SK-MEL-5 (cell line): ENCODE measurements at places on chromosomes 1 and 21.

- DNase-seq: no peak
Measured at GRCh38 chr1:21633992-21634805, 35.0 kb downstream of the RAP1GAP start.

DNA sequence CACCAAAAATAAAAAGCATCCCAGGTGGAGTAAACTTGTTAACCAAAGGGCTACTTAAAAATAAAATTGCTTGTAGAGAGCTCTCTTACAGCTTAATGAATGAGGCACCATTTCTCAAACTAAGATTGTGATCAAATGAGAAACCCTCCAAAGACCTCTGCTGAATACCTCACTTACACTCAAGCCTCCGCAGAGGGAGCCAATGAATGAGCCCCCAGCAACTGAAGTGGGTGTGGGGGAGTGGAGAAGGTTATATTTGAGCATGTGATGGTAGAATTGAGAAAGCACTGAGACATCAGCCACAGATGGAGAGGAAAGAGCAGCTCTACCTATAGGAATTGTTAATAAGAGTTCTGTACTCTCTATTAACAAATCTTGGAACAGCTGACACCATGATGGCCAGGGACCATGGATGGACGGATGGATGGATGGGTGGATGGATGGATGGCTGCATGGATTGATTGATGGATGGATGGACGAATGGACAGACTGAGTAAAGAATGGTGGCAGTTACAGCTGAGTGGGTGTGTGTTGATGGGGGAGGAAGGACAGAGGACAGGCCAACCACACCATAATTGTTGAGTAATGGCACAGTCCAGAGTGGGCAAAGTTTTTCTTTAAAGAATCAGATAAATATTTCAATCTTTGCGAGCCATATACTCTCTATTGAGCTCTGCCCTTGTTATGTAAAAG is 20.3 kb upstream of the TIAM1 start:
- no peak for DNase-seq

DNA sequence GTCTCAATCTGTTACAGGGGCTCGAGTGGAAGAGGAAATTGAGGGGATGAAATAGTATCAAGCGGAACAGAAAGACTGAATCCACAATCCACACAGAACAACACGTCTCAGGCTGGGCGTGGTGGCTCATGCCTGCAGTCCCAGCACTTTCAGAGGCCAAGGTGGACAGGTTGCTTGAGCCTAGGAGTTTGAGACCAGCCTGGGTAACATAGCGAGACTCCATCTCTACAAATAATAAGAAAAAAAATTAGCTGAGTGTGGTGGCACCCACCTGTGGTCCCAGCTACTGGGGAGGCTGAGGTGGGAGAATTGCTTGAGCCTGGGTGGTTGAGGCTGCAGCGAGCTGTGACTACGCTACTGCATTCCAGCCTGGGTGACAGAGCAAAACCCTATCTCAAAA is 25.7 kb downstream of the VPS26C start:
- DNase-seq: no peak

DNA sequence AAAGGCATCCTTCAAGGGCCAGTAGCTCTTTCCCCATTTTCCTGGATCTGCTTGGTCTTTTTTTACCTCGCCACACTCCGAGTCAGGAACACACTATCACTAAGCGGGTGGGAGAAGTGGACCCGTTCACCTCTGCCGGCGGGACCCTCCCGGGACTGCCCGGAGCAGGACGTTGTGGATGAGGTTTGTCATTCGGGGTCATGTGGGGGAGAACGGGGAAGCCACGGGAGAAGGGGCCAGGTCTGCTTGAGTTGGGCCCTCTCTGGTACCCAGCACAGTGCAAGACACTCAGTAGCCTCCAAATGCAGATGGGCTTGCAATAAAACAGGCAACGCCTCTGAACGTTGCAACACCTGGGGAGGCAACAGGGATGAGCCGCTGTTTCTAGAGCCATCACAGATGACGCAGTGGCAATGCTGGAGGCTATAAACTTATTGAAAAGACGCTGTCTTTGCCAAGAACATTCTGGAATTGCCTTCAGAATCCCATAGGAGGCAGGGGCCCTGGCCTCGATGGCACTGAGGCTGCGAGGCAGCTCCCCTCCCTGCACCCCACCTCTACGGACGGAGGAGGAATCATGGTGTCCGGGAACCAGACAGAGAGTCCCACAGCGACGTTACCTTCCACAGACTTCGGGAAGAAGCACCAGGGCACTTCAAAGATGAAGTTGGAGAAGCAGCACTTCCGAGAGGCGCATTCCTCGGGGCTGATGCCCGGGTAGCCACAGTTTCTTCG is 3.8 kb downstream of the TFF2 start:
- no peak for DNase-seq

DNA sequence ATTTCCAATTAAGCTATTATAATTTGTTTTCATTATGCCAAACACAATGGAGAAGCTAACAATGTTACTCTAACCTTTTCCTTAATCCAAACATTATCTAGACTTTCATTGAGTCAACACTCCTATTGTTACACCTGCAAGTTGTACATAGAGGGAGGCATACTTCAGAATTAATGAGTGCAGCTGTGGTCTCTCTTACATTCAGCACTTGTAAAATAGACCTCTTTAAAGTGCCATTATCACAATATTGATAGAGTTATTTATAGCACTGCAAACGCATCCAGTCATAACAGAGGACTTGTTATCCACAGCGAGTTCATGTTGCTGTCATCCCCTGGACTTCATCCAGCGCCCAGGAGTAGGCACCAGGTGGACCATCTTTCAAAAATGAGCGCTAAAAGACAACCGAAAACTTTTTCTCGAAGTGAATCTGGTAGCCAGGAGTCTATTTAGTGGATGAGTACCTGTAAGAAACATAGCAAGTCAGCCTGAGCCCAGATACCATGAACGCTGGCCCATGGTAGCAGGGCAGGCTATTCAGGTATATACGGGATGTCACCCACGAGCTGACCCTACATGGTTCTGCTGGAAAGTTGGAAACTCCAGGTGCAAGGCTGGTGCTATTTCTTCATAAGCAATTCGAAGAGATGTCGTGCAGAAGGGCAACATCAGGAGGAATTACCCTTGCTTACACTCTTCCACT is 70.6 kb upstream of the NFIA start:
- DNase-seq: no peak

DNA sequence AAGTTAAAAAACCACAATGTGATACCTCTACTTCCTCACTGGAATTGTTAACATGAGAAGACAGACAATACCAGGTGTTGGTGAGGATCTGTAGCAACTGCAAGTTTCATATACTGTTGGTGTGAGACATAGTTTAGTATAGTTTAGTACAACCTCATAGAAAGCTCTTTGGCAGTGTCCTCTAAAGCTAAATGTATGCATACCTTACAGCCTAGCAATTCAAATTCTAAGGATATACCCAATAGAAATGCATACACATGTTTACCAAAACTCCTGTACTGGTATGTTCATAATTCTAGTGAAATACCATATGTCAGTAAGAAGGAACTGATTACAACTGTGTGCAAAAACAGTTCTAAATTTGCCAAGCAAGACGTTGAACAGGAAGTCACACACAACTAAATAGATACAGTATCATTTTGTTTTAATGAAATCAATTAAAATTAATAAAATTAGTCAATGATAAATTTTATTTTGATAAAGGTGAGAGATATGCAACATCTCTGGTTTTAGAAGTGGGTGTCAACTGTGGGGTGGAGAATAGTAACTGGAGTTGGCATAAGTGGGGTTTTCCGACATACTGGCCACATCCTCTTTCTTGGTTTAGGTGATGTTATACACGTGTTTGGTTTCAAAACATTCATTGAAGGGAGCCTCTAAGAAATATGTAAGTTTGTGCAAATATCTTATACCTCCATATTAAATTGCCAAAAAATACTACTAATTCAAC is 450.7 kb downstream of the PTPRC start:
- DNase-seq: no peak

GRCh38 chr1:111660204-111661150 is 40.9 kb downstream of the RAP1A start:
- DNase-seq: peak; percentile 14

DNA sequence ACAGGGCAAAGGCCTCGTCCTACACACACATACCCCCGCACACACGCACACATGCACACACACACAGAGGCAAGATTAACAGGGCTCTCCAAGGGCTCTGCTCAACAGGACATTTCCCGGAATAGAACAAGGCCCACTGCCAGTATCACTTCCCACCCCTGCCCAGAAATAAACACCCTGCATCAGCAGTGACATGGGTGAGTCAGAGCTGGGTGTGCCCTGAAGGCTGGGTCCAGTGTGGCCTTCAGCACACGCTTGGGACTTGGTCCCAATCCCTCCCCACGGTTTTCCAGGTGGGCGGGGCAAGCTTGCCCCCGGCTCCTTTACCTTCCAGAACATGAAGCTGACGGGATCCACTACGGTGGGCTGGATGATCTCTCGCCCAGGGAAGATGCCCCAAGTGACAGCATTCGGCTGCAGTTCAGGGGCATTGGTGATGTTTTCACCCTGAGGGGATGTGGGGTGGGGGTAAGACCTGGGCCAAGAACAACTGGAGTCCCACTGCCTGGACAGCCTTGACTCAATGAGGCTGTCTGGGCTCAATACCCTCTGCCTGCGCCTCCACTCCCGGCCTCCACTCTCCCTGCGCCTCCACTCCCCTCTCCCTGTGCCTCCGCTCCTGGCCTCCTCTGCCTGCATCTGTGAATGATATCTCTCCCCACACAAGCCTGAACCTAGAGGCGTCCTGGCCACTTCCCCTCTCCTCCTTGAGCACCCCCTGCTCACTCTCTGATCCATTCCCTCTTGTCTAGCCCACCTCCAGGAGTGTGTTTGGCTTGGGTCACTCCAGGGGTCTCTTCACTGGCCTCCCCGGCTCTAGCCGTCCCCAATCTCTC is 14.7 kb downstream of the MTHFR start:
- no peak for DNase-seq

GRCh38 chr1:58620926-58621325 is 43.9 kb upstream of the TACSTD2 start:
- DNase-seq: no peak

GRCh38 chr1:3018051-3018471 is 3.2 kb upstream of the ACTRT2 start:
- DNase-seq: no peak

GRCh38 chr1:28115267-28115666 is 26.9 kb upstream of the EYA3 start:
- no peak for DNase-seq

- no peak for DNase-seq
Measured at GRCh38 chr1:206784471-206784903, 12.2 kb upstream of the IL10 start.

DNA sequence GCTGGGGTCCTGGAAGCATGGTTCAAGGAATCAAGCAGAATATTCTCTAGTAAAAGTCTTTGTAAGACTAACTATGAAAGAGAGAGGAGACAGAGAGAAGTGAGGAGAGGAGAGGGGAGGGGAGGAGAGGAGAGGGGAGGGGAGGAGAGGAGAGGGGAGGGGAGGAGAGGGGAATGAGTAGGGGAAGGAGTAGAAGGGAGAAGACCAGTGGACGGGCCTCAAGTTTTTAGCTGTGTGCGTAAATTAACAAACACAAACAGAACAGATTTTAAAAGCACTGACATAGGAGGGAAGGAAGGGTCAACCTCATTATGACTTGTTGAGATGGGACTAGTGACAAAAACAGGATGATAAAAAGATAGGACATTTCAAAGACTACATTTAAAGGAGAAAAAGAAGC is 62.8 kb downstream of the ST3GAL3 start:
- no peak for DNase-seq

GRCh38 chr1:147252540-147252939 is 10.1 kb downstream of the CHD1L start:
- no peak for DNase-seq

- no peak for DNase-seq
Measured at GRCh38 chr1:17550729-17551584, 11.5 kb downstream of the ARHGEF10L start.

DNA sequence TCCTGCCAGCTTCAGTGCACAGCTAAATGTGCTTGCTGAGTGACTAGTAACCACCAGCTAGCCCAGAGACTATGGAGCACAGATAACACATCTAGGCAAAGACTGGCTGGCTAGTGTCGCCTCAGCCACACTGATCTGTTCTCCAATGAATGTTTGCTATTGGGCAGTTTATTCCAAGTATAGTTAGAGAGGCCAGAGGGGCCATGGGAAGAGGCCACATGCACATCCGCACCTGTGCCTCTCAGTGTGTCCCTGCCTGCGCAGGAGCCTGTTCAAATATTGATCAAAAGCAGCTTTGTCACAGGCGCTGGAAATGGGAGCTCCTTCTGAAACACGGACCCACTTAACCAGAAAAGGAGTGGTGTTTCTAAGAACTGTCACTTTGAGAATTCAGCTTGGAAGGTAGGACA is 51.3 kb upstream of the ATP1A1 start:
- no peak for DNase-seq

DNA sequence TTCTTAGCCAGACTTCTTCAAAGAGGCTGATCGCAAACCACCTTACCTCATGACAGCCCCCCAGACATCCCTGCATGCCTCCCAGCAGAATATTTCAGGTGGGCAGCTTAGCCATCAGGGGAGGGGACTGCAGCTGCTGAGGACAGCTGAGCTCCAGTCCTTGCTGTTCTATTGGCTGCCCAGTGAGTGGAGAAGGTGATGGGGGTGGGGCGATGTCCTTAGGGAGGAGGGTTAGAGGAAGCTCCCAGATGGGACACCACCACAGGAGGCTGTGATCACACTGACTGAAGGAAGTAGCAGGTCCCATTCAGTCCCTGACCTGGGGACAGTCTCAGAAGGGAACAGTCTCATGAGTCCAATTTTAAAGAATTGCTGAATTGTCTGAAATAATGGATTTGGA is 38.3 kb downstream of the GJA5 start:
- no peak for DNase-seq

- DNase-seq: no peak
Measured at GRCh38 chr1:27393641-27394281, 1.3 kb downstream of the GPR3 start.

- DNase-seq: no peak
Measured at GRCh38 chr1:200038981-200039848, 11.7 kb downstream of the NR5A2 start.

DNA sequence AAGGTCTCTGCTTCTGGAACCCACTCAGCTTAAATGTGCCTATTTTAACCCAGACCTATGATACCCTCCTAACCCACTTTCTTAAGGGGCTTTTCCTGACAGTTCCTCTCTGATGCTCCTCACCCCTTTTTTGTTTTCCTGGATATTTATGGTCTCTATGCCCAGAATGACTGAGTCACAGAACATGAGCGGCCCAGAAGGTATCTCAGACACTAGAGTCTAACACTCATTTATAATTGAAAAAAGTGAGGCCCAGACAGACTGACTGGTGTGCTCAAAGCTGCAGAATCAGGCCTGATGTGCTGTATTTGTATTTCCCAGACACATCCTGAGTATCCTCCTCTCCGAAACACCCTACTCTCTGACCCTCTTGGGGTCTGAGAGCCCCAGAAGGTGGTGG is 44.0 kb downstream of the LRRC71 start:
- no peak for DNase-seq

- peak; percentile 72 for DNase-seq
Measured at GRCh38 chr1:215076322-215076721, 6.2 kb upstream of the KCNK2 start.

DNA sequence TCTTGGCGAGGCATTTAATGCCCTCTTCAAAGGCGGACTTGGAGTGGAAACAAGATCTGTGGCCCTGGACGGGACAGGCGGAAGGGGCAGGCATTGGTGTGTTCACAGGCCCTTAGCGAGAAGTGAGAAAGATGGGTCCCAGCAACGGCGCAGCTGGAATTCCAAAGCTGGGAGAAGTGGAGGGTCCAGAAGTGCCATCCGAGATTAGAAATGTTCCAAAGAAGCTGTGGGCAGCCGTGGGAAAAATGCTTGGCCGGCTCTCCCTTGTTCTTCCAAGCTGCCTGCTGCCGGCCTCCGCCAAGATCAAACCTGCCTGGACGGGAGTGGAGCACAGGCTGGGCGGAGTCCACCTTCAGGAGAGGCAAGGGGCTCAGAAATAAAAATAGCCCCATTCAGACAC is 69.4 kb upstream of the ACTRT2 start:
- DNase-seq: no peak
